ENCODE measurements at places on chromosomes 4 and X. TPM values are rescaled to one million over a fixed set of nuclear protein-coding genes. Genes with fewer than 3 reads are reported as not detected.

Gene ABLIM2
- 5.8 TPM for total RNA-seq

Gene ASMT
- not detected for total RNA-seq

Gene HMGN5
- total RNA-seq: 7.8 TPM

Gene DDIT4L
- total RNA-seq: 4.0 TPM

All from cardiac muscle cell (in vitro differentiated cells and primary cell).